ENCODE measurements at places on chromosomes 12 and 14.
A peak's percentile ranks its signal among the peaks of the same experiment; 100 is the strongest.

GRCh38 chr12:78968226-78968625, 103.7 kb downstream of the SYT1 start:
- DNase-seq = no peak

DNA sequence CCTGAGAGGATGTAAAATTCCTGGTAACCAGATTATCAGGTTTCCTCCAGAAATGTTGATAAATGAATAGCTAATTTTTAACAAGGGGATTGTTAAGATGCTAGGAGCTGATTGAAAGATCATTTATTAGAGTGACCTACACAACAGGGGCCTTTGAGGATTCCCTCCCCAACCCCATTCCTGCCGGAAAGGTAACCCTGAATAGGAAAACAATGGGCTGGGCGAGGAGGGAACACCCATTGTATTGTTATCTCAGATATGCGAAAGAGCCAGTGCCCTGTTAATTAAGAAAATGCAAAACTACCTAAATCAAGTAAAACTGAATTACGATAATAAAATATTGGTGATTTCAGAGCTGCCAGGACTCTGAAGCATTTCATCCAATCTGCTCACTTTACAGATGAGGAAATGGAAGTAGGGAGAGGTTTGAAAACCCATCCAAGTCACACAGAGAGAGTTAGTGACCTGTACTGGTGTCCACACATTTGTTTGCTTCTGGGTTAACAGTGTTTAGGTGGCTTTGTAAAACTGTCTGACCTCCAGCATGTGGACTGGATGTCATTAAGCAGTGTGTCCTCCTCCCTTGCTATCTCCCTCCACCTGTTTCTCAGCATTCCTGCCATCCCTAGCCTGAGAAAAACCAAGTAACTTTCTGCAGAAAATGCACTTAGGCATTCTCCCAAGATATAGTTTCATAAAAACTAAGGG, 214.8 kb downstream of the TTC6 start:
- no peak for DNase-seq

GRCh38 chr12:80186727-80187217, 87.4 kb downstream of the OTOGL start:
- peak; percentile 92 for DNase-seq

DNA sequence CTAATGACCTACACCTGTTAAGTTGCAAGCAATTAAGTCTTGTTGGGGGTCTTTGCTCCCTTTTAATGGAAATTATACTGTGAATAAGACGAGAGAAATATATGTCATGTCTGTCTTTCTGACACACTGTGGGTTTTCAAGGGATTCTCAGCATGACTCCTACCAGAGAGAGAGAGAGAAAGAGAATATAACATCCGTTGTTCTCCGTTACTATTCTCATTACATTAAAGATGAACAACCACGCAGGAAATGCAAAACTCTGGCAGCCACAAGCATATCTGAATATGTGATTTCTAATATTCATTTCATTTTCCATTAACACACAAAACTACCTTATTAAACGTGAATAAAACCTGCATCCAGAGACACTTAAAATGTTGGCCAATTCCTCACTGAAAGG, 67.3 kb upstream of the EGLN3 start:
- no peak for DNase-seq

DNA sequence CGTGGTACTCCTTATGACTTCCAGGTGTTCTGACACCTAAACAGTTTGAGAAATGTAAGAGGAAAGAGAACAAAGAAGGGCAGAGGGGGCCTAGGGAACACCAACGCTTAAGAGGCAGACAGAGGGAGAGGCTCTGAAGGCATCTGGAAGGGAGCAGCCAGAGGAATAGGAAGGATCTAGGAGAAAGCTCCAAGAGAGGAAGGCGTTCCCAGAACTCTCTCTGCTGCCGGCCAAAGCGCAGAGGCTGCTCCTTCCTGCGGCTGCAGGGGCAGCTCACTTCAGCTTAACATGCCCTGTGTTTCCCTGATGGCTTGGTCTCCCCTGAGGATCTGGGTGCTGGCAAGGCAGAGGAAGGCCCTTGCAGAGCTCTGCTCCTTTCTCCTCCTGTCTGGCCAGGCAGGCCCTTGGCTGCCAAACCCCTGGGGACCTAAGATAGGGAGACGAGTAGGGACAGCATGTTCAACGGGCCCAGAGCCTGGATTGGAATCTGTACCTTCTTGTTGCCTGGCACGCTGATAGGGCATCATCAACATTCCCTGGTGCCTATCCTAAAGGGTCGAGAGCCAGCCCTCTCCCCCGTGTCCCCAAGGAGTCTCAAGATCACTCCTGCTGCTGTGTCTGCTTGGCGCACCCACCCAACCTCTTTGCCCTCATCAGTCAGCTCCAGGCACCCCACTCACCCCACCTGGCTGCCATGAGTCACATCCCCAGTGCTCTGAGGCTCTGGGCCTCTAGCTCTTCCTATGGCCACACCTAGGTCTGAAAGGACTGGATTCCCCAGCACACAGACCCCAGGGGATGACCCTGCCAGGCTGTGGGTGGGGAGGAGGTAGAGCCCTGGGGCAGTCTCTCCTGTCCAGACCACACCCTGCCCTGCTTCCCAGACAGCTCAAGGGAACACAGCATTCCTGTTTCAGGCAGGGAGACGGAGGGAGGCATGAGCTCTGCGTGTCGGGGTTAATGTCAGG, 45.6 kb downstream of the LTBP2 start:
- no peak for DNase-seq

DNA sequence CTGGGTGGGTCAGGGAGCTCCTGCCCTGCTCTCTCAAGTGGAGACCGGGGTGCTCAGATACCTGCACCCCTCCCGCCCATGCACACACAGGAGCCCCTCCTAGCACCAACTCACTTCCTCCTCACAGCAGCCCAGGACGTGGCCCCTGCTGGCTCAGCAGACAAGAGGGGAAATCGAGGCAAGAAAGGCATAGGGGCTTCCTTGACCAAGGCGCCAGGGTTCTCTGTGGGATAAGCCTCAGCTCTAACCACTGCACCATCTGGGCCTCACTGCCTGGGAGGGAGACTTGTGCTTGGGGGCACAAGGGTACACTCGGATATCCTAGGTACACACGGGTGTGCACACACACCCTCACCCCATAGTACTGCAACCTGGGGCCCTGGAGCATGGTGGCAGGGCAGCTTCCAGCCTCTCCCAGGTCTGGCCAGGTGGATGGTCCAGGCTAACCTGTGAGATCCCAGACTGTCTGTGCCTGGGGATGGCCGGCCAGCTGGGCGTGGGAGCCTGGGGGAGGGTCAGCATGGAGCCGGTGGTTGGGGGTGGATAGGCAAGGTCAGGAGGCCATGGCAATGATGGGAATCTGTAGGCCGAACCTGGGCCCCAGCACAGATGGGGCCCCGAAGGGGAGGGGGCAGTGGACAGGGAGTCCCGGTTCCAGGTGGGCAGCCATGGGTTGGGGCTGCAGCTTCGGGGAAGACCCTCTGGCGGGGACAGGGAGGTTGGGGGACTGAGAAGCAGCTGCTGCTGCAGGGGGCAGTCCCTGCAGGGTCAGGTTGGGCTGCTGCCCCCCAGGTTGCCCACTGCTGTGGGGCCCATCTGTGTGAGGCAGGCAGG, 312.4 kb downstream of the TMEM121 start:
- DNase-seq = no peak

GRCh38 chr12:44377443-44378187, 498.5 kb downstream of the NELL2 start:
- no peak for DNase-seq

DNA sequence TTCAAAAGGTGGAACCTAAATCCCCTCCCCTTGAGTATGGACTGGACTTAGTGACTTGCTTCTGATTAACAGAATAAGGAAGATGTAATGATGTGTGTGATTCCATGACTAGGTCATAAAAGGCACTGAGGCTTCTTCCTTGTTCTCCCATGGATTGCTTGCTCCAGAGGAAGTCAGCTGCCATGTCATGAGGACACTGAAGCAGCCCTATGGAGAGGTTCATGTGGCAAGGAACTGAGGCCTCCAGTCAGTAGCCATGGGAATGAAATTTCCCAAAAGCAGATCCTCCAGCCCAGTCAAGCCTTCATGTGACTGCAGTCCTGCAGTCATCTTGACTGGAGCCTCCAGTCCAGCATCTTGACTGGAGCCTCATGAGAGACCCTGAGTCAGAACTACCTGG, 10.7 kb downstream of the TMBIM4 start:
- DNase-seq = no peak

GRCh38 chr14:54207075-54207474, 189.7 kb upstream of the CDKN3 start:
- DNase-seq = peak; percentile 54

DNA sequence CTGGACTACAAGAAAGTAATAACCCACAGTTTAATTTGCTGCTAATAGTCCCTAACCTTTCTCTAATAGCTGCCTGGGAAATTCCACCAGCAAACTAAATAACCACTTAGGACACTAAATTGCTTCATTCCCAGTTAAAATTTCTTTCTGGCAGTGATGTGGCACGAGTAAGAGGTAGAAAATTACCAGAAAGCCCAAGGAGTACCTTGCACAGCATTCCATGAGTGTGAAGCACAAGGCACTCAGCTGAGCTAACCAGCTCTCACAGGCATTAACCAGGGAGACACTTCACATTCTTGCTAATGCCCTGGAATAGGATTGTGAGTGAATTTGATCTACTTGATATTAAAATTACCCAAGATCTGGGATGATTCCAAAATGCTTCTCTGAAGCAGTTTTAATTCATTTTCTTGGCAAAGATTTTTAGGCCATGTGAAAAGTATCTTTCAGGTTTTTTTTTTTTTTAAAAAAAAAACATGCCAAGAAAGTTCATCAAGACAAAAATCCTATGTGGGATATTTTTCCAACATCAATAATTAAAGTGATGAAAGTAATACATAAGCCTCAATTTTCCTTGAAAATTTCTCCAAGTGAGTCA, 29.5 kb downstream of the TSPAN8 start:
- peak; percentile 1 for DNase-seq

DNA sequence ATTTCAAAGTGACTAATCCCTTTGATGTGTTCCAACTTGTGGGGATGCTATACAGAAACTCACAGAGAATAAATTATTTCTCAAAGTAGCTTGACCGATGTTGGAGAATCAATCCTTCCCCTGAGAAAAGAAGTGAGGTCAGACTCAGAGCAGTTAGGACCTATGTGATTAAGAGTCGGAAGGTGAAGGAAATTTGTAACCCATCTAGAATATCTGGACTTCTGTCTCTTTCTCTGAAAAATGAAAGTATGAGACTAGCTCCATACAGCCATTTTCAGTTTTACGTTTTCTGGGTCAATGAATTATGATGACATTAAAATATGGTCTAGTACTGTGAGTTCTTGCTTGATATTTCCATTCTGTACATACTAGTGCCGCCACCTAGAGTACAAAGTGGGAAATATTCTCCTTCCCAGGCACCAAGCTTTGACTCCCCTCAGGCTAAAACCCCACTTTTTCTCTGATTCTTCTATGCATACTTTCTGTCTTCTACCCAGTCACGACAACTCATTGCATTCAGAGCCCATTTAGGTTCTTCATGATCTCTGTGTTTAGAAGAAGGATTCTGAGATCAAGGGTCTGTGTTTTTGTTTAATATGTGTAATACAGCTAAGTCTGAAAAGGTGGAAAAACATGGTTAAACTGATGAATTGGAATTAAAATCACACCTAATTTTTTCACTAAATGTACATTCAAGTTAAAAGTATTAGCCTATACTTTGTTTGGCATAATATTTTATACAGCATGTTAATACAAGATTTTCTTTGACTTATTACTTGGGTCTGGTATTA, 6.9 kb upstream of the NTS start:
- peak; percentile 66 for DNase-seq

DNA sequence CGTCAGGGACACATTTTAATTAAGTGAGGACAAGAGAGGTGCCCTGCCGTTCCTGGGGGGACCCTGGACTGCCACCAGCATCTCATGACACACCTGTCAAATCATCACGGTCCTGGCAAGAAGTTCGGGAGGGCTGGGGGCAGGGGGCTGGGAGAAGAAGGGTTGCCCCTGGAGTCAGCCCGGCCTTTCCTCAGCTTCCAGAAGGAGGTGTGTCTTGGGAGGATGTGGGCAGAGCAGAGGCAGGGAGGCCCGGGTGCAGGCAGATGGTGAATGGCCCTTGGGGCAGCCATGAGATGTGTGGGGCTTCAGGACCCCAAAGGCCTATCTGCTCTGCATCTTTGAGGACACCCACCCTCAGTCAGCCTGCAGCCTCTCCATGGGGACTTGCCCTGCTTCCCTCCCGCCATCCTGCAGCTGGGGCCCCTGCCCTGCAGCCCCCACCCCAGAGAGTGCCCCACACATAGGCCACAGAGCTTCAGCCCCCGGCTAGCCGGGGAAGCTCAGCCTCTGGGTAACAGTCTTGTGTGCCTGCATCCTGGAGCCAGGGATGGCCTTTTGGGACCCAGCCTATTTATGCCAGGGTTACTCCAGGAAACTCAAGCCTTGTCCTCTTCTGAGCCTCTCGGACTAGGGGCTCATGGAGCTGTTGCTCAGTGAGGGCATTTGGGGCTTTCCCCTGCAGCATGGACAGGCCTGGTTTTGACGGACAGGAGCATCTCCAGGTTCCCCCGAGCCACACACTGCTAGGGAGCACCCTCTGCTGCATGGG, 178.5 kb downstream of the KIF26A start:
- no peak for DNase-seq

- no peak for DNase-seq
Observed at GRCh38 chr14:59919570-59920377, at the start of gene LRRC9. Gene LRRC9, plus strand, starts transcription at chr14:59920144.

GRCh38 chr14:67680121-67680602, 5.7 kb upstream of the VTI1B start:
- peak; percentile 68 for DNase-seq

- no peak for DNase-seq
Observed at GRCh38 chr14:70640938-70641547, 673 bp upstream of the TTC9 start.

GRCh38 chr14:24435998-24436354, 6.2 kb downstream of the KHNYN start:
- no peak for DNase-seq

GRCh38 chr12:78185109-78185508, 354.4 kb downstream of the NAV3 start:
- peak; percentile 43 for DNase-seq

DNA sequence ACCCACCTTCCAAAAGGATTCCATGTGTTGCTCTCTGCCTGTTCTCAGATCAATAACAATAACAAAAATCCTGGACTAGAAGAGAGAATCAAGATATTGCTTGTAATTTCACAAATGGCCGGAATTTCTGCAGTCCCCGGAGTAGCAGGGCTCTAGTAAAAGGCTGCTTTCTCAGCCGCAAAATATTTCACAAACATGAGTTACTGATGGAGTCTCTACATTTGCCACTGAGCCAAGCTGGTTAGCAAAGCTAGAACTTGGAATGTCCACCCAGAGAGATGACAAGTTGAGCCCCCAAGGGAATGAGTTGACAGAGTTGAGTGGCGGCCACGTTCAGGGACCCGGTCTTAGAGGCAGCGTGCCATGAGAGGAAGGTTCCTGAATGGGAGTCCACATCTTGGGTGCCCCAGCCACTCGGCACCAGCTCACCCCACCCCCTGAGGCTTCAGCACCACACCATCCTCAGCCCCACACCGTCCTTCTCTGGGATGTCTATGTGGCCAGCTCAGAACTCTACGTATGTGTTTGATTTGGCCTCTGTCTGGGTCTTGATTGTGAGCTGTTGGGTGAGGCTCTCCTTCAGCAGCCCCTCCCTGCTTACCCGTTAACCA, 15.9 kb downstream of the FBLN5 start:
- no peak for DNase-seq

GRCh38 chr12:14577344-14577743, 9.7 kb upstream of the PLBD1 start:
- peak; percentile 36 for DNase-seq

All from AG10803 (cell line).